Ovary (tissue), 10 donors: ENCODE measurements at places on chromosomes 1 and 21.
A peak's percentile ranks its signal among the peaks of the same experiment; 100 is the strongest.

- no peak for DNase-seq
These were observed 445.0 kb upstream of the DAB1 start for GRCh38 chr1:57868908-57869307.

GRCh38 chr1:115539736-115540135 lies 102.0 kb upstream of the VANGL1 start:
- no peak for DNase-seq

DNA sequence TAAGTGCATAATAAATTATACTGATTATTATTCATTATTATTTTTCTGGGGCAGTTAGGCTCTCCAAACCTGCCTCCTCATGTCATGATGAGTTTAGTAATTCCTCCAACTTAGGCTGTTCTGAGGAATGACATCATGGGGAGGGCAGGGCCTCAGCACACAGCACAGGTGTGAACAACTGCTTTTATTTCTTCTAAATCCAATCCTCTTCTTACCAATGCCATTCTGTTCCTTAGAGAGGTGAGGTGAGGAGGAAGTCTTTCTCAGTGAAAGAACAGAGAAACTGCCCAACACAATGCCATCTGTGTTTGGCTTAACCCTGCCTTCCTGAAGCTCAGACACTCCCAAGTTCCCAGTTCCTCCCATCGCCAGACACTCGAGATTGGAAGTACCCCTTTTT lies 45.4 kb upstream of the WASF2 start:
- no peak for DNase-seq

GRCh38 chr21:45256021-45256911 lies 31.4 kb downstream of the POFUT2 start:
- no peak for DNase-seq

DNA sequence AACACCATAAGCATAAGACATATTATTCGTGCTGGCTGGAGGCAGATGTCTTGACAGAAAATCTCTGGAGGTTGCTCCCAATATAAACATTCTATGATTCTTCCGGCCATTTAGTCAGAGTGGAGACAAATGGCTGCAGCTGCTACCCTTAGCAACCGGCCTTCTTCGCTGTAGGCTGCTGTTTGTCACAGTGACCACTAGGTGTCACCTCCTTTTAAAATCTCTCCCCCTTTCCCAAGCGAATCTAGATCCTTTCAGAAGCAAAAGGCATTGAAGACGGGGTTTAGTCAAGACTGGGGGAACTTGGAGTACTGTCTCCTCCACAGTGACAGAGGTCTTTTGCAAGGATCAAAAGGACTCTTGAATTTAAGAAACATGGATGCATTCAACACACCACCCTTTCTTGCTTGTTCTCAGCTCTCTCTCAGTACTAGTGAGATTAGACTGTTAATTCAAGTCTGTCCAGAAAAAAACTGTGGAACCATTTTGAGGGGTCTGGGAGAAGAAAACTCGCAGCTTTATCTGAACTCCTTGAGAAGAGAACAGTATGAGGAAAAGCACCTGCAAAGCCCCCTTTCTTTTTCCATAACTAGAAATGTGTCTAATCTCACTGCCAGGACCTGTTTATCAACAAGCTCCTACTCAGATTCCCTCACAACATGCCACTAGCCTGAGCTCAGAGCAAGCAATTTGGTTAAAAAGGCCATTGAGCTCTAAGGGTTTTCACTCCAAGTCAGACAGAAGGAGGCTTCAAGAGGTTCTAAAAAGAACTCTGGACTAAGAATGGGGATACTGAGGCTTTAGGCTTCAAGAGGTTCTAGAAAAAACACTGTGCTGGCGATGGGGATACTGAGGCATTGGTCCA lies 408.3 kb upstream of the PLXNA2 start:
- DNase-seq: no peak

DNA sequence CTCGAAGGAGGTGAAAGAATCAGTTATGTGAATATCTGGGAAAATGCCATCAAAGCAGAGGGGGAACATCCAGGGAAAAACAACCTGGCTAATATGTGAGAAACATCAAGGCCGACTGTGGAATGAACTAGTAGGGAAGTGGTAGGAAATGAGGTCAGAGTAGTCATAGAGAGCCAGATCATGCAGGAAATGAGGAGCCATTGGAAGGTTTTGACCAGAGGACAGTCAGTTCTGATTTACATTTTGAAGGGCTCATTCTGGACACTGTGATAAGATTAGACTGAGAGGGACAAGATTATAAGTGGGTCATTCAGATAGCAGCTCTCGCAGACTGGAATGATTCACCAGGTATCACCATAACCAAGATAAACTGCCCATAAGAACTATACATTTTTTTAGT lies 63.7 kb downstream of the SYT14 start:
- no peak for DNase-seq

DNA sequence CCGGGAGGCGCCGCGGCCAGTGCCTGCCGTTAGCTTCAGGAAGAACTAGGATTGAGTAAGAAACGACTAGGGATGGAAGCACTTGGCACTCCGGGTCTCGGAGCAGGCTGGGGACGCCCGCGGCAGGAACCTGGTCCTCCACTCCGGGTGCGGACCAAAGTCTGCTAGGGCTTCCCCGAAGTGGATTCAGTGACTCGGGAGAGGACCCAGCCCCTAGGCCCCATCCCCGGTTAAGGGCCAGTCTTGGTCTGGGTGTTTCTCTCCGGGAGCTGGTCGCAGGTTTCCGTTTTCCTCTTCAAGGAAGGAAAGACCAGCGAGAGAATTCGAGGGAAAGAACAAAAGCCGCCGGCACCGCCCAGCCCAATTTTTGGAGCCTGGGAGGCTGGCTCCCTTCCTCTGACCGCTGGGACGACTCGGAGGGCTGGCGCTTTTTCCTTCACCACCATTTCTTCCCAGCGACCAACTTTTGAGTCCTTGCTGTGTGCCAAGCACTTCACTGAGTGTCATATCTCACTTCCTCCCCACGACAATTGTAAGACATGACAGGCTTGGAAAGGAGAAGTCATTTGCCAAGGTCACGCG lies 16.8 kb upstream of the STMN1 start:
- peak; percentile 48 for DNase-seq

DNA sequence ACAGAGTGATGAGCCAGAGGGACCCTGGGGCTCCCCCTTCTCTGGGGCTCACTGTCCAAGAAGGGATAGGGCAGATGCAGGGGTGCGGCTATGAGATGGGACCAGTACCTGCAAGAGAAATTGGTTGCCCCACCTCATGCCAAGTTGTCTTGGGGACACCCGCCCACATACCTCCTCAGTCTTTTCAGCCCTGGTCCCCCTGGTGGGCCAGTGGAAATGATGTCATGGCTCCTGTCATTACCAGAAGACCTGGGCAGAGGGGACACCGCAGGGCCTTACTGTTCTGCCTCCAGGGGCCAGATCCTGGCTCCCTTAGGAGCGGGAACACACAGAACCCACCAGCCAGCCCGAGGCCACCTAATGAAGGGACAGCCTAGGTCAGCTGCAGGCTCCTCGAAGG lies 63.2 kb downstream of the CDK18 start:
- no peak for DNase-seq

- no peak for DNase-seq
These were observed 72.5 kb downstream of the ASTN1 start for GRCh38 chr1:177092001-177092400.

DNA sequence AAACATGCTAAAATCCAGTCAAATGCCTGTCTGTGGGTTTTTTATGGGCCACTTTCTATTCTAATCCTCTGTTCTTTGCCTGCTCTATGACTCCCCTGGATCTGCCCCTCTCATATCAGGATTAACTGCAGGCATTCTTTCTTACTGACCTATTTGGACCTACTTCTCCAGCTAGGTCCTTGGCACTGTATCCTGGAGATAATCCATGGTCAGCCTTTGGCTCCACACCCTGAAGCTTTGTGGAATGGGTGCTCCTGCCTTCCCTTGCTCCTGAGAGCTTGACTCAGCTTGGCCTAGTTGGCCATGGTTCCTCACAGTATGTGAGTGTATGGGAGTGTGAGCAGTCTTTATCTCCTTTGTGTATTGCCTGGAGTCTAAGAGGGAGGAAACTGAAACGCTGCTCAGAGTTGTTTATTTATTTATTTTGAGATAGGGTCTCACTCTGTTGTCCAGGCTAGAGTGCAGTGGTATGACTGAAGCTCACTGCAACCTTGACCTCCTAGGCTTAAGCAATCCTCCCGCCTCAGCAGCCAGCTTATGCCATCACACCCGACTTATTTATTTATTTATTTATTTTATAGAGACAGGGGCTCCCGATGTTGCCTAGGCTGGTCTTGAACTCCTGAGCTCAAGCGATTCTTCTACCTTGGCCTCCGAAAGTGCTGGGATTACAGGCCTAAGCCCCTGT lies 28.7 kb upstream of the CDC14A start:
- DNase-seq: no peak

DNA sequence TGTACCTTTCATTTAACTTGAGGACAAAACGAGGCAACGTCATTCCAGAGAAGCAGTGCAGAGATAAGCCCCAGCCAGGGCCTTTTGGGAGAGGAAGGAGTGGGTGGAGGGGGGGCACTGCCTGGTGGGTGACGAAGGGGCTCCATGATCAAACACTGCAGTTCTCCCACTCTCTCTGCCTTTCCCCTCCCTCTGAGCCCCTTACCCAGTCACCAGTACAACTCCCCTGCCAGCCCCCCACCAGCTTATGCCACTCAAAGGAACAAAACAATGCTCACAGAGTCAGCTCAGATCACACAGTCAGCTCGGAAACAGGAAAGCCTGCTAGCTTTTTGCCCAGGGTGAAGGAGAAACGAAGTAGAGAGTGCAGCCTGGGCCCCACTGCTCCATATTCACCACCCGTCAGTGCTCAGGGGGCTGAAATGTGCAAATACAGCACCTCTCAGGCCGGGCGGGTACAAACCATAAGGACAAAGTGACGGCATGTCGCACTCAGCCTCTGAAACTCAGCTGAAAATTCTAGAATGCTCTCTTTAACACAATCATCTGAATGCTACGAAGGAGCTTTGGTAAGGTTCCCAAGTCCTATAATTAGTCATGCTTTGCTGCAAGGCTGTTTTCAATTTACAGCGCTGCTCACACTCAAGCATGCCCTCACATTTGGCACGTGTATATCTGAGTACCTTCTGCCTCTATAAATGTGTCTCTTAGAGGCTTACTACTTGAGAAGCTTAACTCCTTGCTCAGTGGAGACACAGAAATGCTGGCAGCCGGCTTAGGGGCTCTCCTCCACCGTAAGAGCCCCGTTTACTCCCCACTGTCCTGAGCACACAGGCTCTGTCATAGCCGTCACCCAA lies 65.8 kb upstream of the RAB4A start:
- DNase-seq: no peak

GRCh38 chr1:42924082-42924850 lies 34.4 kb downstream of the SLC2A1 start:
- peak; percentile 94 for DNase-seq

GRCh38 chr1:10657088-10657847 lies 139.2 kb downstream of the CASZ1 start:
- no peak for DNase-seq

DNA sequence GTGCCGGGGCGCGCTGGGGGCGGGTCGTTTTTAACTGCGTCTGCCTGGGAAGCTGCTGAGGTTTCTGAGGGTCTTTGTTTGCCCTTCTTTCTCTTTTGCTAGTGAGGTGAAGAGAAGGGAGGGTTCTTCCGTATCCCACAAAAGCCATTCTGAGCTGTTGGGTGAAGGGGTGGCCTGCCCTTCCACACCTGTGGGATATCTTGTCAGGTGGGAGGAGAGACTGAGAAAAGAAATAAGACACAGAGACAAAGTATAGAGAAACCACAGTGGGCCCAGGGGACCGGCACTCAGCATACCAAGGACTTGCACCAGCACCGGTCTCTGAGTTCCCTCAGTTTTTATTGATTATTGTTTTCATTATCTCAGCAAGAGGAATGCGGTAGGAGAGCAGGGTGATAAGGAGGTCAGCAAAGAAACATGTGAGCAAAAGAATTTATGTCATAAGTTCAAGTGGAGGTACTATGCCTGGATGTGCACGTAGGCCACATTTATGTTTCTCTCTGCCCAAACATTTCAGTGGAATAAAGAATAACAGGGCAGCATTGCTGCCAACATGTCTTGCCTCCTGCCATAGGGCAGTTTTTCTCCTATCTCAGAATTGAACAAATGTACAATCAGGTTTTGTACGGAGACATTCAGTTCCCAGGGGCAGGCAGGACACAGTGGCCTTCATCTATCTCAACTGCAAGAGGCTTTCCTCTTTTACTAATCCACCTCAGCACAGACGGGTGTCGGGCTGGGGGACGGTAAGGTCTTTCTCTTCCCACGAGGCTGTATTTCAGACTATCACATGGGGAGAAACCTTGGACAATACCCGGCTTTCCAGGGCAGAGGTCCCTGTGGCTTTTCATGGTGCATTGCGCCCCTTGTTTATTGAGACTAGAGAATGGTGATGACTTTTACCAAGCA lies 972 bp downstream of the PGBD2 start:
- DNase-seq: no peak

- no peak for DNase-seq
These were observed 123.2 kb downstream of the NTNG1 start for GRCh38 chr1:107264007-107264406.

DNA sequence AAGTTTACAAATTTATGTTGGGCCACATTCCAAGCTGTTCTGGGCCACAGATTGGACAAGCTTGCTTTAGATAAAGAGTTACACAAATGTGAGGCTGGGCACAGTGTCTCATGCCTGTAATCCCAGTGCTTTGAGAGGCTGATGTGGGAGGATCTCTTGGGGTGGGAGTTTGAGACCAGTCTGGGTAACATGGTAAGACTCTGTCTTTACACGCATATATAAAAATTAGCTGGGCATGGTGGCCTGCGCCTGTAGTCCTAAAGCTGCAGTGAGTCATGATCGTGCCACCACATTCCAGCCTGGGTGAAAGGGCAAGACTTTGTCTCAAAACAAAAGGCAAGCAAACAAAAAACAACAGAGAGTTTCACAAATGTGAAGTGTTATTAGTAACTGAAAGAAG lies 5.9 kb upstream of the VCAM1 start:
- no peak for DNase-seq

DNA sequence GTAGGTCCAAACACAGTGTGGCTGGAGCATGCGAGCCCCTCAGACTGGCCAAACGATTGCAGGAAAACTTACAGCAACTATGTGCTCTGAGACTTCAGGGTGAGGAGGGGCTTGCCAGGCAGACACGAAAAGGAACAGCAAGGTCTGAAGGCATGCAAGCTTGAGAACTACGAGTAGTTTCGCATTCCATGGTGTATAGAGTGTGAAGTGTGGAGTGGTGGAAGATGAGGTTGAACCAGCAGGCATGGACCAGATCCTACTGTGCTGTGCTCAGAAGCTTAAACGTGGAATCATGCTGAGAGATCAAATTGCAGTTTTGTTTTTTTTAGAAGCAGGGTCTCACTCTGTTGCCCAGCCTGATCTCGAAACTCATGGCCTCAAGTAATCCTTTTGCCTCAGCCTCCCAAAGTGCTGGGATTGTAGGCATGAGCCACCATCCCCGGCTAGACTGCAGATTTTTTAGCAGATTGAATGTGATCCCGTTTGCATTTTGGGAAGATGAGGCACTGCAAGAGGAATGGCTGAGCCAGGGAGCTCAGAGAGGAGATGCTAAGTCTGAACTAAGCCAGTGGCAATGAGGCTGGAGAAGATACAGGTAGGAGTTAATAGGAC lies 5.1 kb upstream of the TFAP2E start:
- DNase-seq: no peak
